ENCODE measurements at places on chromosomes 12 and 14. TPM values are rescaled to one million over a fixed set of nuclear protein-coding genes. Genes with fewer than 3 reads are reported as not detected.

TAS2R42 gene
- total RNA-seq: not detected

CMA1 gene
- total RNA-seq: not detected

DNA sequence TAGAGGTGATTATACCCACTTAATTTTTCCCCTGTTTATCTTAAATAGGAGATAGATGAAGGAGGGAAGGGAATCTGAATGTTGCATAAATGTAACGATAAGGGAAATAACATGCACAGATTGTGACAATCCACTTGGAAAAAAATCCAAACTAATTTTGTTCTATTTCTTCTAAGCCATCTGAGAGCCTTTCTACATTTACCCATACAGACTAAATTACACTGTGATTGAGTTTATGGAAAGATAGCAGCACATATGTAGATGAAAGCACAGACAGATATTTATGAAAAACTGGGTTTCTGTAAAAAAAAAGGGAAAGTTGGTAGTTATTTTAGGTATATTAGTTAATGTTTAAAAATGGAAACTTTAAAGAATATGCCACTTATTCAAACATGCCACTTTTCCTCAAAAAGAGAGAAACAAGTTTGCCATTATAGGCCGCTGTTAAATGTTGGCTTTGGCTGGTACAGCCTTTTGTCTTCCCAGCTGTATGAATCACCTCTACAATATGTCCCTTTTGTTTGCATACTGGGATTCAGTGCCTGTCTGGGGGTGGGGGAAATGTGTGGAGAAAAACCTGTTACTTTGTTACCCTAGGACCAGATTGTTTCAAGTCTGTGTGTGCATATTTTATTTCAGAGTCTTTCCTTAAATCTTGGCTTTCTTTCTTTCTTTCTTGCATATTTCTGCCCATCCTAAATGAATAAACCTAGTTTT lies 470.2 kb upstream of the LMO3 start:
- no peak for DNase-seq

- DNase-seq: no peak
Observed at GRCh38 chr12:21818627-21819026, 44.1 kb upstream of the KCNJ8 start.

- no peak for DNase-seq
Observed at GRCh38 chr12:8904665-8905064, 9.6 kb upstream of the PHC1 start.

DNA sequence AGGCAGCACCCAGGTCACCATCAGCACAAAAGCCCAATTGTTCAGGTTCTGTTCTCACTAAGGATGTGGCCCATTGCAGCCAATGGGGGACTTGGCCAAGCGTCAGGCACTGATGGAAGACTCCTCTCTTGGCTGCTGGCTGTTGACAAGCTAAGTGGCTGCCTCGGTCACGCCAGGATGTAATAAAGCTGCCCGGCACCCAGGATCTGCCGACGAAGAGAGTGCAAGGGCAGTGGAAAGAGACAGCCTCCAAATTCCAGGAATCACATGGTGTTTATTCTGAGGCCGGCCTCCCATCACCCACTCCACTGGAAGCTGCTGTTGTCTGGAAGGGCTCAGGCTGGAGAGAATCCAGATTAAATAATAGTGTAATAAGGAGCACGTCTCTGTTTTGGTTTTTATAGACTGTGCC lies 451.8 kb upstream of the TBX3 start:
- no peak for DNase-seq

All from activated B cell treated with CpG ODN at 0.5 μM for 24 hours (primary cell).